ENCODE measurements at places on chromosomes 4 and X. TPM values are rescaled to one million over a fixed set of nuclear protein-coding genes. Genes with fewer than 3 reads are reported as not detected.

DNA sequence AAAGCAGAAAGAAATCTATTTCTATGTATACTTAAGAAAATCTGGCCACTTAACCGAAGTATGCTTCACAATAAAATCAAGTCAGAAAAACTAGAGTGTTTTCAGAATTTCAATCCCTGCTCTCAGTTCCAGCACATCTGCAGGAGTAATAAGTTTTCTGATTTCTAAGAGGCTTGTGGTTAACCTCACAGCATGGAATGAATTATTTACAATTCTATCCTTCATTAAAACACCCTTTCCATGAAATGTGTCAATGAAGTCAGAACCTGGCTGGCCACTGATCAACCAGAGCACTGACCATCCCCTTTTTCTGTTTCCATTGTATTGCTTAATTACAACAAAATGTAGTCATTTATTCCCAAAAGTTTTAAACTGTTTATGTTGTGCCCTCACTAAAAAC, 781.4 kb upstream of the INTU start:
- no peaks in the 10 kb centered on the region for H3K36me3 ChIP-seq
- no peak overlapping the region for H3K4me3 ChIP-seq
- no peak overlapping the region for H3K27ac ChIP-seq
- DNase-seq: no peak

DNA sequence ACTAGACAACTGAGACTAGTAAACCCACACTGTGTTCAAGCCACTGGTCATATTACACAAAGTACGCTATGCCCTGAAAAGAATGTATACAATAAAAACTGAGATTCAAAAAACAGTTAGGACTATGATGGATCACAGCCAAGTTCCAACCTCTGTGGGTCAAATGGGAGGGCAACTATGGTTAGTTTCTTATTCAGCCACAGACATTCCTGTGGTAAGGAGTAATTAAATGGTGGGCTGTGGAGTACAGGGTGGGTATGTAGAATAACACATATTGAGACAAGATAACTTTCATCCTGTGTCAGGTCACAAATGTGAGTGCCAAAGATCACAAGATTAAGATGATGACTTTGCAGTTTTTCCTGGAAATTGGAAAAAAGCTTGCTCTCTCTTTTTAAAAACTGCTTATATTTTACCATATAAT, 167.2 kb downstream of the NPNT start:
- peaks cover 11% of the 10 kb centered on the region for H3K36me3 ChIP-seq
- no peaks in the 10 kb centered on the region for H3K27me3 ChIP-seq
- DNase-seq: no peak
- H3K27ac ChIP-seq: no peak overlapping the region
- no peak overlapping the region for H3K4me3 ChIP-seq
- H3K4me1 ChIP-seq: no peaks in the 10 kb centered on the region

AR gene
- total RNA-seq: not detected

DIAPH2 gene
- 6.1 TPM for total RNA-seq
